D341Med (cell line): ENCODE measurements at places on chromosomes 7 and 10.

DNA sequence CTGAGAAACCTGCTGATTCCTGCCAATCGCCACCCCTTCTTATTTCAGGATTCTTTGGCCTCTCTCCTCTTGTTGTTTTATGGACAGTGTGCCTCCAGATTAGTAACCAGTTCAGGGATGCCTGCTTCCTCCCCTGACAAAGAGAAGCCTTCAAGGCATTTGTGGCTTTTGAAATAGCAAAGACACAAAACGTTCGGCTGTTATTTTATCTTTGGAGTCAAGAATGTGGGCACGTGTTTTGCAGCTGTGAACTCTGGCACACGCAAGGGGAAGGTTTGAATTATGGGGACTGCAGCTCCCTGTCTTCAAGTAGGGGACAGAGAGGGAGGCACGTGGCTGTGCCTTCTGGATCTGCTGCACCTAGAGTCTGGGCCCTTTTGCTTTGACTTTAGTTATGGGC is 157.9 kb upstream of the GRB10 start:
- DNase-seq, result no peak

GRCh38 chr7:149716007-149716931 is 57.1 kb downstream of the ZNF467 start:
- peak; percentile 38 for DNase-seq

DNA sequence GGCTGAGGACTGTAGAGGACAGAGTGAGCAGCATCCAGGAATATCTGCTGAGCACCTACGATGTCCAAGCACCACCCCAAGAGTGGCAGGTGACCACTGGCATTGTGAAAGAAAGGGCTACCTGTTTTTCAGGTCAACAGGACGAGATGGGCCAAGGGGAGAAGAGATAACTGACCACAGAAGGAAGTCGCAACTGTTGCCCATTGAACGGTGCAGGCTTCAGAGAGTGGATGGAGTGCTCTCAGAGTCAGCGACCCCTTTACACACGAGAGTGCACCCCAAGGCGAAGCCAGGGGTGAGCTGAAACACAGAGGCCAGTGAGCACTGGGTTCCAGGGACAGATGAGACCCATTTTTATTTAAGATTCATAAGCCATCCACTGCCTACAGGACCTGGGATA is 42.3 kb downstream of the HIPK2 start:
- DNase-seq, result no peak

GRCh38 chr7:115146148-115146547 is 224.3 kb downstream of the MDFIC start:
- DNase-seq, result no peak

DNA sequence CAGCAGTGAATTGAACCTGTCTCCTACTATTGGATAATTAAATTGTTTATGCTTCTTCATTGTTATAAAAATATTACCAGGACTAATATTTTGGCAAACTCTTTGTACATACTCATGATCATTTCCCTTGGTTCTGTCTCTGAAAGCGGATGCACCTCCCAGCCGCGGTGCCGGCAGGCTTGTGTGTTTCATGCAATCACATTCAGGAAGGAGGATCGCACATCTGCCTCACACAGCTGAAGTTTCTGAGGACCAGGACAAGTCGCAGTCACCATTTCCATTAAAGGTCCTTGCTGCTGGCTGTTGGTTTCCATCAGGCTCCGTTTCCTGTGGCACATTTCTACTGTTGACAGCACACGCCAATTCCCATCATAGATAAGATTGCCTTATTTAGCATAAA is 117.8 kb upstream of the SHH start:
- no peak for DNase-seq

GRCh38 chr7:124124201-124124600 is 91.3 kb upstream of the TMEM229A start:
- no peak for DNase-seq

DNA sequence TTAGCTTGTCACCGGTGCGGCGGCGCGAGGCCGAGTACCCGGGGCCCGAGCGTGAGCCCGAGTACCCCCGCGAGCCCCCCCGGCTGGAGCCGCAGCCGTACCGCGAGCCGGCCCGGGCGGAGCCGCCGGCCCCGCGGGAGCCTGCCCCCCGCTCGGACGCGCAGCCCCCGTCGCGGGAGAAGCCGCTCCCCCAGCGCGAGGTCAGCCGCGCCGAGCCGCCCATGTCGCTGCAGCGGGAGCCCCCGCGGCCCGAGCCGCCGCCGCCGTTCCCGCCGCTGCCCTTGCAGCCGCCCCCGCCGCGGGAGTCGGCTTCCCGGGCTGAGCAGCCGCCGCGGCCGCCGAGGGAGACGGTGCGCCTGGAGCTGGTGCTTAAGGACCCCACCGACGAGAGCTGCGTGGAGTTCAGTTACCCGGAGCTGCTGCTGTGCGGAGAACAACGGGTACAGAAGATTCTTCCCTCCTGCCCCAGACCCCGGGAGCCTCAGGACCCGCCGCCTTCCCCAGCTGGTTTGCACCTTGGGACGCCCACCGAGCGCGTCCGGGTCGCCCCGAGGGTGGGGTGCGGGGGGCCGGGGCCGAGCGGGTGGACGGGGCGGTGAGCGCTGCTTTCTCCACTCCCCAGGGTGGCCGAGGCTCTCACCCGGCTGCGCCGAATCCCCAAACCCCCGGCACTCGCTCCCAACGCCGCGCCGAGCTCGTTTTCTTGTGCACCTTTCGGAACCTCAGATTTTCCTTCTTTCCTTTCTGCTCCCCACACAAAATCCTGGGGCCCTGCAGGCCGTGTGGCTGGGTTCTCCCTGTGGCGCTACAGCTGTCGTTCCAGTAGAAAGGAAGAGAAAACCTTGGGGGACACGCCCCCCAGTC is 708 bp downstream of the UBN2 start:
- DNase-seq, result peak; percentile 71

- no peak for DNase-seq
Measured at GRCh38 chr7:40755438-40755837, 620.6 kb downstream of the SUGCT start.

GRCh38 chr10:109219935-109220605 is 703.2 kb downstream of the XPNPEP1 start:
- DNase-seq, result no peak

DNA sequence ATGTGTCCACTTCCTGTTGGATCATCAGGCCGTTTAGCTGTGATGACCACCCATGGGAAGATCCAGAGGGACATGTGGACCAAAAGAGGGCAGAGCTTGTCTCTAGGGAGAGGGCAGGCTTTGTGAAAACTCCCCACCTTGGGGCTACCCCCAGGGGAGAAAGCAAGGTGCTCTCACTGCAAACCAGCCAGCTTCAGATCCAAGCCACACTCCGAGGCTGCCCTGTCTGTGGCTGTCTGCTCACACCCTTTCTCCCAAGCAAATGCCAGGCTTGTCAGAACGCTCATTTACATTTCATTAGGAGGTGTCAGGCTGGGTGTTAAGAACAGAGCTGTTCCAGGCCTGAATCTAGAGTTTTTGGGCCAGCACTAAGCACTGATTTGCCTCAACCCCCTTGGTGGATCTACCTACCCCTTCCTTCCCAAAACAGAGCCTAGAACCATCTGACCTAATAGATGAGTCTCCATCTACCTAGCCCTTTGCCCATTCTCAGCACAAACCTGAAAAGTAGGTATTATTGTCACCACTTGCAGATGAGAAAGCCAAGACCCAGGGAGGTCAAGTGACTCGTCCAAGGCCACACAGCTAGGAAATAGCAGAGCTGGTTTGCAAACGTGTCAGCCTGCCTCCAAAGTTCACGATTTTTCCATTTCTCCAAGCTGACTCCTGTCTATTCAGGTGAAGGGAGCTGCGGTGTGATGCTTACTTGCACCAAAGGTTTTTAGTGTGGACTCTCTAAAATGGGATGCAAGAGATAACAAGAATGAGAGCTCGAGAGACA is 130.9 kb downstream of the EMX2 start:
- DNase-seq, result no peak

- no peak for DNase-seq
Measured at GRCh38 chr10:95865814-95866466, 41.8 kb upstream of the CC2D2B start.

- DNase-seq, result no peak
Measured at GRCh38 chr10:92122941-92123450, 167.9 kb downstream of the CPEB3 start.

- no peak for DNase-seq
Measured at GRCh38 chr10:129754211-129755050, 209.6 kb downstream of the EBF3 start.

GRCh38 chr7:24851786-24852185 is 94.5 kb upstream of the GSDME start:
- DNase-seq, result no peak

DNA sequence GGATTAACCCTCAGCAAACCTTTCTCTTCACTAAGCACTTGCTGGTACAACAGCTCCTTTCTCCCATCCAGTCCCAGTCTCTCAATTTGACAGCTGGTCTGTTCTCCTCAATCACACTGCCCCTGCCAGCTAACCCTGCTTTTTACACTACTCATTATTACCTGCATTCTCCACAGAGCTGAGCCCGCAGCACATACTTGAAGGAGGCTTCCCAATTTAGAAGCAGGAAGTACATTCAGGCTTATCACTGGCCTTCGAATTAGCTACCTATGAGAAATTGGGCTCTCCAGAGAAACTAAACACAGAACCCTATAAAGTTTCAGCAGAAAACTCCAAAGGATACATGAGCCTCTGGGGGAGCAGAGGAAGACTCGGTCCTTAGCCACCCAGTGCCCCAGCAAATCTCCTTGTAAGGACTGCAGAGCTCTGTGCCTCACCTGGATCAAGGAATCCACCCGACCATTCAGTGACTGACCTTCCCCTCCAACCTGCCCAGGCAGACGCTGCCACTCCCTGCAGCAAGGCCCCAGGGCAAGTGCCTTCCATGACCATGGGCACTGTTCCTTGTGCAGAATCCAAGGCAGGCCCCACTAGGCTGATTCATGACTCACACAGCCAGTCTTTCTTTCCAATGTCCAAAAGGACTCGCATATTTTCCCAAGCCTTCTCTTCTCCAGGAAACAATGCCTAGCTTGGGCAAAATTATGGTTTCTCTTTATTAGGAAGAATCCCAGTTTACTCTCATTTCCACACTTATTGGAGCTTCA is 68.0 kb downstream of the VOPP1 start:
- no peak for DNase-seq

DNA sequence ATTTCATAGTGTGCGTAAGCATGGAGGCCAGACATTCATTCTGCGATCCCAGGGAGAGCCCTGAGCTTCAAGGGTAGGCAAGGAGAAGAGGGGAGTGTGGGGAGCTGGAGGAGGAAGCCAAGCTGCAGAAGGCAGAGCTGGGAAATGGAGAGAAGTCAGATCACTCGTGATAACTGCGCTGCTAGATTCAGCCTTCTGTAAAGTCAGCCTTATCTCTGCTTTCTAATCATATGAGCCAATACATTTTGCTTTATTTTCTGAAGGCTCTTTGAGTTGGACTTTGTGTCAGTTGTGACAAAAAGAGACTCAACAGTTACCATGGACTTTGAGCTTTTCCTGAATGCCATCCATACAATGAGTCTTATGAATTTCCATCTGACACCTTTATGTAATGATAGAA is 61.7 kb upstream of the CREB5 start:
- DNase-seq, result no peak

GRCh38 chr10:113266147-113266546 is 286.7 kb upstream of the HABP2 start:
- no peak for DNase-seq

DNA sequence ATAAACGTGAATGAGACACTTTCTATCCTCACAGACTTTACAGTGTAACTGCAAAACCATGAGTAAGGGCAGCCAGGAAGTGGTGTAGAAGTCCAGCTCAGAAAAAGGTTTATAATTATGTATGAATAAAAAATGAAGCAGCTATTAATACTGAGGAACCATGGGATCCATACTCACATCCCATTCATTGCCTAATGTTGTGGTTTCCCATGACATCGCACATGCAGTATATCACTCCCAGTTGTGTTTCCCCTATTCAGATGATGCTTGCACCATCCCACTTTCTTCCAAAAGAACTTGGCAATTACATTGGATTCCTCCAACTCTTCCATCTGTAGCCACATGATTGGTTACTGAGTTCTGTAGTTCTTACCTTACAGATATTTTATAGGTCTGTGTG is 74.5 kb upstream of the SEMA3D start:
- no peak for DNase-seq

DNA sequence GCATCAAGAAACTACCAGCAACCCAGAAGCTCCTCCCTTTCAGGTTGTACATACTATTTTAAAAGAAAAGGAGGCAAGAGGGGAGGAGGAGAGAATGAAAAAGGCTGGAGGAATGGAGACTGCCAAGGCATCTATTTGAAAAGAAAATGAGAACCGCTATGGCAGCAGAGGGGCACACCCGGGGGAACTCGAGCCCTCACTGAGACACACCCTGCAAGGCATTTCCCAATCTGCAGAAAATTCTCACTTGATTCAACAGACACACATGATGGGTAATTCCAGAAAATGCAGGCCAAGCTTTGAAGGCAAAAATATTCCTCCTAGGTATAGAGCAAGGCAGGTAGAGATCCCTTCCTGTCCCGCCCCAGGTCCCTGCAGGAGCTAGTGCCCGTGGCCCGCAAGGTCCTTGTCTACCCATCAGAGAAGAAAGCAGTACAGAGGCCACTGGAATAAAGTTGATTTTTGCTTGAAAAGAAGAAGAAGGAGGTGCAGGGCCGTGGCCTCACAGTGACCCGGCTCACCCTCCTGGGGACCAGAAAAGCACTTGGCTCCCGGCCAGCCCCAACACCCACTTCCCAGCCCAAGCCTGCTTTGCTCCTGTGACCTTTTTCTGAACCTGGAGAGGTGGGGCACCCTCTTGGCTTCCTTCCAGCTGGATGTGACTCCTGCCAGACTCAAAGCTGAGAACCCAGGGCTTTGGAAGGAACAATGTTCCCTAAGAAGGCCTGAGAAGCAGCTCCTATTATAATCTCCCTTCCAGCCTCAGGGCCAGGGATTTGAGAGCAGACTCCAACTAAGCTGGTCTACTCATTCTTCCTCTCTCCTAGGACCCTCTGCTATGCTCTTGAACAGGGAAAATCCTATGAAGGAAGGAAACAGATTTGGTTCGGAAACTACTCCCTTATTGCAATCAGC is 6.2 kb upstream of the PIK3CG start:
- no peak for DNase-seq

DNA sequence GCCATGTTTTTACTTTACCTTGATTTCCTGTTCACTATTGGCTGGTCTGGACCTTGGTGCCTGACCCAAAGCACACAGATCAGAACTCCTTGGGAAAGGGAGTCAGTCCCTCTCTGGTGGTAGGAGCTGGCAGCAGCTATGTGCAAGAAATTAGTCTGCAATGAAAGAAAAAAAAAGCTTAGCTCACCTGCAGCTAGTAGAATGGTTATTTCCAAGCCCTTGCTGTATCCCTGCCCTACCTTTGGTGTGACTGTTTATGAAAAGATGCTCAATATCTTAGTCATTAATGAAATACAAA is 68.1 kb upstream of the PAPSS2 start:
- DNase-seq, result no peak

DNA sequence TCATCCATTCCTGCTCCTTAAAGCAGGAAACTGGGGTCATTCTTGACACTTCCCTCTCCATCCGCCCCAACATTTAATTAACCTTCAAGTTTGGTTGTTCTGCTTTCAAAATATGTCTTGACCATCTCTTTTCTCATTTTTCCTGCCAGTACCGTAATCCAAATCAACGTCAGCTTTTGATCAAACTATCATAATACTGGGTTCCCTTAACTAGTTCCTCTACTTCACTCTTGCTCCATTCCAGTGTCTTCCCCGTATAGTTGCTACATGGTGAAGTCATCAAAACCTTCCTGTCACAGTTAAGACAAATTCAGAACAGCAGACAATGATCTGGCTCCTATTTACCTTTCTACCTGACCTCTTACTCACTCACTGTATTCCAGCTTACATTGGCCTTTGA is 6.6 kb upstream of the KLF14 start:
- DNase-seq, result no peak
